HepG2 (cell line): ENCODE measurements at places on chromosomes 7 and 10. TPM values are rescaled to one million over a fixed set of nuclear protein-coding genes. Genes with fewer than 3 reads are reported as not detected.
A peak's percentile ranks its signal among the peaks of the same experiment; 100 is the strongest.

DNA sequence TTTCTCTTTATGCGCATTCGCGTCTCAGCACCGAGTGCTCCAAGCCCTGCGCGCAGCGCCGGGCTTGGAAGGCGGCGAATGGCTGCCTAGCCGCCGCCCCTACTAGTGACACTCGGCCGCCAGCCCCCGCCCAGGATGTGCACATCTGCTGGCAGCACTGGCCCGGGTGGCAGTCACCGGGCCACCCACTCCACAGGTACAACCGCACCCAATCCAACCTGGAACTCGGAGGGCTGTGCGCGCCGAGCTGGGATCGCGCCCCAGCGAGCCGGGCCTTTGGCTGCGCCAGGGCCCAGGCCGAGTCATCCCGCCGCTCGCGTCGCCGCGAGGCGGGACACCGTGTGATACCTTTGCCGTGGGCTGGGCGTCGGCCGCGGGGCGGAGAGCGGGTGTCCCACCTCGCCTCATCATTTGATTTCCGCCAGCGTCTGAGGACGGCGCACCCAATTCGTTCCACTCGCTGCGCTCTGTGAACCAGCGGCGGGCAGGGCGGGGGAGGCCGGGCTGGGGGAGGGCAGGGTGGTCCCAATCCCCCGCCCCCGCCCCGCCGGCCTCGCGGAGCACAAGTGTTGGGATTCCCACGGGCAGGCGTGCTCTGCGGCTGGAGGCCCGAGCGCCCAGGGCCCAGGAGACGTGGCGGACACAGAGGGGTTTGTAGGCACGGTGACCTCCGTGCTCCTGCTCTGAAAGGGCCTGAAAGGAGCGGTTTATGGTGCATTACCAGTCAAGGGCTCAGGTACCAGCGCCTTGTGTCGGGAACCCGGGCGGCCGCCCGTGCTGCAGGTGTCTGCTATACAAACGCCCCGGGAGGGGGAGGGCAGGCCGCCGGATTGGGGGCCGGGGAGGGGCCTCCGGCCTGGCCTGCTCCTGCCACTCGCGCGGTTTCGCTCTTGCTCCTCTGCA, 17.8 kb upstream of the PTF1A start:
- no peak for DNase-seq

DNA sequence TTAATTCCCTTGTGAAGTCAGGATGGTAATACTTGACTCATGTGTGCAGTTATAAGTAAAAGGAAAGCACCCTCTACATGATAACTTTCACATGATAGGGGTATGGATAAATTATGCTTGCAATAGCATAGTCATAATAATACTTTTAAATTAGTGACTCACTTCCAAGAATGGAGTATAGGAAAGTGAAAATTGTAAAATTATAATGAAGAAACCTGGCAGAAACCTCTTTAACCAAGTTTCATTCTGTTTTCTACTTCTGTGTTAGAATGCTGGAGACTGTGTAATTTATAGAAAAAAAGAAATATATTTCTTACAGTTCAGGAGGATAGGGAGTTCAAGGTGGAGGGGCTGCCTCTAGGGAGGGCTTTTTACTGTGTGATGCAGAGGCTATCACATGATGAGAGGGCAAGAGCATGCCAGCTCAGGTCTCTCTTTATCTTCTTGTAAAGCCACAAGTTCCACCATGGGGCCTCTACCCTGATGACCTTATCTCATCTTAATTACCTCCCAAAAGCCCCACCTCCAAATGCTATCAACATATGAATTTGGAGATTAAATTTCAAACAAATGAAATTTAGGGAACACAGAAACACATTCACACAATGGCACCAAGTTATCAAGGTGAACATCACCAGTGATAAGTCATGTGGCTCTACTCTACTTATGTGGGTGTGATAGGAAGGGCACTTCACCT, 43.2 kb downstream of the HDAC9 start:
- no peak for DNase-seq

GRCh38 chr7:147742301-147742700, 848.3 kb upstream of the C7orf33 start:
- no peak for DNase-seq

- DNase-seq, result no peak
Observed at GRCh38 chr10:95464280-95464679, 96.9 kb downstream of the SORBS1 start.

- no peak for DNase-seq
Observed at GRCh38 chr10:11588873-11589574, 22.4 kb downstream of the USP6NL start.

- DNase-seq, result no peak
Observed at GRCh38 chr10:84334811-84335210, 6.4 kb downstream of the CCSER2 start.

DNA sequence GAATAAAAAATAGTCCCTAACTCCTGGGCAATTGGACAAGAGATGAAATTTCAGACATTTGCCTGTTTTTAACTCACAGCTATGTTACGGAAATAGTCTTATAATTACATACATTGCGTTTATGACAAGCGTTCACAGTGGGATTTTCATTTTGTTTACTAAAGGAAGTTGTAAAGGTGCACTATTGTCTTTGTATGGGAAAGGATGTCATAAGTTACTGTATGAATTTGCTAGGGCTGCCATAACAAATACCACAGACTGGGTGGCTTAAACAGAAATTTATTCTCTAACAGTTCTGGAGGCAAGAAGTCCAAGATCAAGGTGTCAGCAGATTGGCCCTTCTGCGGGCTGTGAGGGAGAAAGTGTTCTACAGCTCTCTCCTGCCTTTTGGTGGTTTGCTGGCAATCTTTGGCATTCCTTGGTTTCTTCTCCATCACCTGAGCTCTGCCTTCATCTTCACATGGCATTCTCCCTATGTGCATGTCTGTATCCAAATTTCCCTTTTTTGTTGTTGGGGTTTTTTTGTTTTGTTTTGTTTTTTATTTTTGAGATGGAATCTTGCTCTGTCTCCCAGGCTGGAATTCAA, 5.6 kb downstream of the NFE2L3 start:
- no peak for DNase-seq

DNA sequence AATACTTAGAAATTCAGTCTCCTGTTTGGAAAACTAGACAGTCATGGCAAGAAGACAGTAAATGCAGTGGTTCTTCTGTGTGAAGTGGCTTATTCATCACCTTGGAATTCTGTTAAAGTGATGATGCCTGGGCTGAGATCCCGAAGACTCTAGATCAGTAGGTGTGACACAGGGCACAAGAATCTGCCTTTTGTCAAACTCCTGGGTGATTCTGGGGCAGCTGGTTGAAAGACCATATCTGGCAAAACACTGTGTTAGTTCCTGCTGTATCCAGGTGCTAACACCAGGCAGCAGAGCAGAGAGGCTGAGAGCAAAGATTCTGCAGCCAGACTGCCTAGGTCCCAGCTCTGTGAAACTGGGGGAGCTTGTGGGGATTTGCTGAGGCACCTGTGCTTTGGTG, 26.5 kb downstream of the MRC1 start:
- no peak for DNase-seq

- DNase-seq, result no peak
Observed at GRCh38 chr7:44285561-44285960, 39.8 kb downstream of the CAMK2B start.

DNA sequence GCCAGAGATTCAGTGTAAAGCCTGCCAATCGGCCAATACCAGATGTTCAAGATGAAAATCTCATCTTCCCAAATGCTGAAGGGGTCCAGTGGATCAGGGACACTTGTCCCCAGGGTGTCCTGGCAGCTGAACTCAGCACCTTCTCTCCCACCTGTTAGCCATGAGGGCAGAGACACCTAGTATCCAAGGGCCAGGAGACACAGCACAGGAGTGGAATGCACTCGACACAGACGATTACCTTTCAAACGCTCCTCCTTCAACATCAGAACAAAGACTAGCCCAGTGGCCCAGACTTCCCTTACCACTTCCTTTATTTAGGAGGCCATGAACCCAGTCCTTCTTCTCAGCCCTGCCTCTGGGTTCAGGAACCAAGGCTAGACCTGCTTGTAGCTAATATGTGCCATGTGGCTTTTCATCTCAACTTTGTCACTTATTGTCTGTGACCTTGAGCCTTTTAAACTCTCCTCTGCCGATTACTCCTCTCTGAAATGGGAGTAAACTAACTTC, 180.3 kb upstream of the PLXNA4 start:
- no peak for DNase-seq

- no peak for DNase-seq
Observed at GRCh38 chr10:47088656-47089354, 177.6 kb downstream of the PTPN20 start.

DNA sequence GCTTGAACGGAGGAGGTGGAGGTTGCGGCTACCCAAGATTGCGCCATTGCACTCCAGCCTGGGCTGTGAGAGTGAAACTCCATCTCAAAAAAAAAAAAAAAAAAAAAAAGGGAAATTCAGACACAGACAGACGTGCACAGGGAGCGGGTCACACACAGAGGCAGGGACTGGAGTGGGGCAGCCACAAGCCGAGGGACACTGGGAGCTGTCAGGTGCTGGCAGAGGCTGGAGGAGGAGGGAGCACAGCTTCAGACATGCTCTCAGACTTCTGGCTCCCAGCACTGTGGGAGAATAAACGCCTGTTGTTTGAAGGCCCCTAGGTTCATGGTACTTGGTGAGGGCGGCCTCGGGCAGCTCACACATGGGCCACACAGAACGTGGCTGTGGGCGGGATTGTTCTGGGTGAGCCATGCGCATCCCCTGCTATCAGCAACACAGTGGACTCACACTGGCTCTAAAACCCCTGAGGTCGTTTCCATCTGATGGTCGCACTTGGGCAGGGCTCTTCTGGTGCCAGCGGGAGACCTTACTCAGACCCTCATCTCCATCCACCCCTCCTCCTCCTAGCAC, 375.9 kb downstream of the DNAJB6 start:
- DNase-seq, result no peak

- DNase-seq, result peak; percentile 76
Observed at GRCh38 chr7:77331938-77332695, 84.0 kb downstream of the GSAP start.

ZC3HAV1L gene
- total RNA-seq, result 8.4 and 11.5 TPM in 2 replicates

GSAP gene
- 15.6 and 34.6 TPM in 2 replicates for total RNA-seq

IFIT1 gene
- 5.5 and 7.5 TPM in 2 replicates for total RNA-seq

LIPJ gene
- total RNA-seq, result not detected in 2 replicates

MUC12 gene
- not detected in 2 replicates for total RNA-seq

TMEM196 gene
- not detected in 2 replicates for total RNA-seq

CADPS2 gene
- total RNA-seq, result 43.8 and 62.9 TPM in 2 replicates
